ENCODE measurements at places on chromosomes 3 and 15. TPM values are rescaled to one million over a fixed set of nuclear protein-coding genes. Genes with fewer than 3 reads are reported as not detected.
A peak's percentile ranks its signal among the peaks of the same experiment; 100 is the strongest.

DNA sequence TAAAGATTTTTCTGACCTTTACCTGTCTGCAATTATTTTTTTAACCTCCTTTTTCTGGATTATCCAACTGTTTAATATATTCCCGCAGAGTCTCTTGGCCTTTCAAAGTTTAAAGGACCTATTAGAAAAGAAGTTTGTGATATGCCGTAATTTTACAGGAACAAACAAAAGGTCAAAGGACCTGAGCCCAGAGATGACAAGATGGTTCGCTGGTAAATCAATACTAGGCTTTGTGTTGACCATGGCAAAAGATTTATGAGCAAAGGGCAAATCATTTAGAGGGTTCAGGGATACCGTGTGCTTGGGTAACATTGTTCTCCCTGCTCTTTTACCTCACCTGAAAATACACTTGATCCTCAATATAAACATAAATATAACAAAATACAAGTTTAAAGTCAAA lies 923.5 kb downstream of the ROBO1 start:
- no peaks in the 10 kb centered on the region for H3K27me3 ChIP-seq
- no peaks in the 10 kb centered on the region for H3K36me3 ChIP-seq
- H3K4me1 ChIP-seq, result peaks cover 16% of the 10 kb centered on the region
- H3K4me3 ChIP-seq, result no peak overlapping the region

DNA sequence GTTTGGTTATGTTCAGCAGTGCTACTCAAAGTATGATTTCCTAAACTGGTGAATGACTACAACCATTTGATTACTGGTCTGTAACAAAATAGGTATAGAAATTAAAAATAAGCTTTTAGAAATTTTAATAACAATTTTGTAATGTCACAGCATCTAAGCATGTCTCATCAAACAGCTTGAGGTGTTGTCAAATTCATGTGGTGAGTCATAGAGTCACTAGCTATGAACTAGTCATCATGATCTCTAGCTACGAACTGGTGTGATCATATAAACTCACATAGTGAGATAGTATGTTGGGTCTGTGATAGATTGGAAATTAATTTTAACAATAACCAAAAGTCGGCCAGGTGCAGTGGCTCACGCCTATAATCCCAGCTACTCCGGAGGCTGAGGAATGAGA lies 213.9 kb upstream of the RBMS3 start:
- DNase-seq, result peak; percentile 59
- H3K4me1 ChIP-seq, result peaks cover 14% of the 10 kb centered on the region
- no peaks in the 10 kb centered on the region for H3K27me3 ChIP-seq
- no peak overlapping the region for H3K27ac ChIP-seq

Gene PRTG
- 1.4 TPM for total RNA-seq

Gene PIF1
- 43.5 TPM for total RNA-seq

Data from PC-3 (cell line).